Renal cortical epithelial cell (primary cell): ENCODE measurements at places on chromosomes 12 and 14.
A peak's percentile ranks its signal among the peaks of the same experiment; 100 is the strongest.

DNA sequence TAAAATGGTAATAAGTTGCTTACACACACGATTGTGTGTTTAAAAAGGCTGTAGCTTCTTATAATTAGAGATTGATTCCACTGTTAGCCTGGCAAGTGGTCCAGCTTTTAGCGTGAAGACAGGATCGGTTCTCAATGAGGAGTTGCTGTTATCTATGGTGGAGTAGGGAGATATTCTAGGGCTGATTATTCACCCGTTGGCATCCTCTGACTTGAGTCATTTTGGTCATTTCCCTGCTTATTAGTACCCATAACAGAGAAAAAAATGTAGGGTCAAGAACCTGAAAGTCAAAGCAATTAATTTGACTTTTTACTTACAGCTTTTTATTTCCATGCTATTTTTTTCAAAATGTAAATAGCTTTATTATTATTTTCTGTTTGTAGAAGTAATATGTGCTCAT is 76.0 kb downstream of the KCNK13 start:
- DNase-seq: no peak

DNA sequence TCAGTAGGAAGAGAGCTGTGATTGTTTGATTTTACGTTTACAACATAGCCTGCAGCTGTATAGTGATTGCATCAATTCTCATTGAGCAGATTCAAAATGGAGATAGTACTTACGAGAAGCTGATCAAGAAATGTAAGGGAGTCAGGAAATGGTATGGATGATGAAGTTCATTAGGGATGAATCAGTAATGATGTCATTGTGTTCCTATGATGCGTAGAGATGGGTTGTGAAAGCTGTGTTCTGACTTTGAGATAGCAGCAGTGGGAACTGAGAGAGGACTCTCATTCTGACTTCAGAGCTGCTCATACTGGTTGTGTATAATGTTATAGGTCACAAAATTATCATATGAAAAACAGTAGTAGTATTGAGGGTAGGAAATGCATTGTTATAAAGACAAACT is 44.0 kb downstream of the TTLL5 start:
- DNase-seq: no peak

GRCh38 chr12:117567644-117568216 is 206.3 kb upstream of the NOS1 start:
- DNase-seq: peak; percentile 47

DNA sequence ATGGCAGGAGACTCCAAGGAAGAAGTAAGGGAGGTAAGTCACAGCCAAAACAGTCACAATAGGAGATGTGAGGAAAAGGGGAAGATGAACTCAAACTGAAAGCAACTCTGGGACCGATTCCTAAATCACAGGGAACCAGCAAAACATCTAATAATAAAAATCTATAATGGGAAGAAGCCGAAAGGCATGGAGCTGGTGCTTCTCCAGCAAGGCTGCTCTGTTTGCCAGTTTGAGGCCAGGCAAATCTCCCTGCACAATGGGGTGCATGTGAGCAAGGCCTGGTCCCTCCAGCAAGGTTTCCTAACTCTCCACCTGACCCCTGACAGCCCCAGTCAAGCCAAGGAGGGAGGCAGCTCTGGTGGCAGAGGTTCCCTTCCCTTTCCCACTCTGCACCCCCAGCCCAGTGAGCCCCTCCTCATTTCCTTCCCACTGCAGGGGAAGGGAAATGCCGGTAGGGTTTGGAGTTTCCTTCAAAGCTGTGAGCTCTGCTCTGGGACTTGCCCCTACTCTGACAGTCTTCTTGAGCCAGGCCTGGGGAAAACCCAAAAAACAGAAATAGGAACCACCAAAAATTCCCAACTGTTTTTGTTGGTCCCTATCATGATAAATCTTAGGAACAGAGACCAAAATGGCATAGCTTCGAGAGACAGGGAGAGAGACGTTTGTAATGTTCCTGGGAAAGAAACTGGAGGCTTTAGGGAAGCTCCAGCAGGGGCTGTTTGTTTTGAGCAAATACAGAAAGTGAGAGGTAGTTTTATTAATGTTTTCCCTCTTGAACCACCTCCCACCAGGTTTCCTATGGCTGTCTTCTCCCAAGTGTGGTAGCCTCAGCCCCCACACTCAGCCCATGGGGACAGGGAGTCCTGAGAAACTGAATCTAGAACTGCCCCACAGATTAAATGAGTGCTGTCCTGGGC is 34.6 kb downstream of the FMNL3 start:
- no peak for DNase-seq

- DNase-seq: no peak
These were observed 13.2 kb downstream of the FMNL3 start for GRCh38 chr12:49693931-49694444.

DNA sequence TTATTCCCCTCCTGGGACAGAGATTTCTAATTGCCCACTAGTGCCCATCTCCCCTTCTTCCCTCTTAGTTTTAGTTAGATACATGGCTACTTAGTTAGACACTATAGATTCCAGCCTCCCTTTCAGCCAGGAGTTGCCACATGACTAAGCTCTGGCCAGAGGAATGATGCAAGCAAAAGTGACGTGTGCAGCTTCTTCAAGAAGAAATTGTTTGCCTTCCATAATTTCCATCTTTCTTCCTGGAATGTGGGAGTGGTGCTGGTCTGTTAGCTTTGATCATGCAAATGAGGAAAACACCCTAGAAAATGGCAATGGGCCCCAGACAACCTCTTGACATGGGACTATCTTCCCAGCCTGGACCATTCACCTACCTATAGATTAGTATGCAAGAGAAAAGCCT is 21.4 kb downstream of the CCDC177 start:
- peak; percentile 48 for DNase-seq

DNA sequence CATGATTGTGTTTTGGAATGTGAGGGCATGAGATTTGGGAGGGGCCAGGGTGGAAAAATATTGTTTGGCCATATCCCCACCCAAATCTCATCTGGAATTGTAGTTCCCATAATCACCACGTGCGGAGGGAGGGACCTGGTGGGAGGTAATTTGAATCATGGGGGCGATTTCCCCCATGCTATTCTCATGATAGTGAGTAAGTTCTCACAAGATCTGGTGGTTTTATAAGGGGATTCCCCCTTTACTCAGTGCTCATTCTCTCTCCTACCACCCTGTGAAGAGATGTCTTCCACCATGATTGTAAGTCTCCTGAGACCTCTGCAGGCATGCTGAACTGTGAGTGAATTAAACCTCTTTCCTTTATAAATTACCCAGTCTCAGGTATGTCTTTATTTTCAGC is 15.7 kb downstream of the OR10P1 start:
- DNase-seq: peak; percentile 53

DNA sequence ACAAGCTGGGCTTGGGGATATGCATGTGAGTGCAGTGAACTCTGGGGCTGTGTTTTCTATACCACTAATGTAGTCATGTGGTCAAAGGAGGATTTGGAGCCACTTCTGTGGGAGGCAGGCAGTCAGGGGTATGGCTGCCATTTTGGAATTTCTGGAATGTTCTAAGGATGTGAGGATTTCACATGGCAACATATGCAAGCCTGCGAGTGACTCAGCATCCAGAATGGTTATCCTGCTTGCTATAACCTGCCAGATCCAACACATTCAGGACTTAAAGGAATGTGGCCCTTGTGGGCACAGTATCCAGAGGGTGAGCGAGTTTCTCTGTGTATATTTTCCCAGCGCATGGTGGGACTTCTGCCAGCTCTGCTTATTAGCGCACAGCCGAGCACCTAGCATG is 249.2 kb upstream of the PWP1 start:
- peak; percentile 95 for DNase-seq

DNA sequence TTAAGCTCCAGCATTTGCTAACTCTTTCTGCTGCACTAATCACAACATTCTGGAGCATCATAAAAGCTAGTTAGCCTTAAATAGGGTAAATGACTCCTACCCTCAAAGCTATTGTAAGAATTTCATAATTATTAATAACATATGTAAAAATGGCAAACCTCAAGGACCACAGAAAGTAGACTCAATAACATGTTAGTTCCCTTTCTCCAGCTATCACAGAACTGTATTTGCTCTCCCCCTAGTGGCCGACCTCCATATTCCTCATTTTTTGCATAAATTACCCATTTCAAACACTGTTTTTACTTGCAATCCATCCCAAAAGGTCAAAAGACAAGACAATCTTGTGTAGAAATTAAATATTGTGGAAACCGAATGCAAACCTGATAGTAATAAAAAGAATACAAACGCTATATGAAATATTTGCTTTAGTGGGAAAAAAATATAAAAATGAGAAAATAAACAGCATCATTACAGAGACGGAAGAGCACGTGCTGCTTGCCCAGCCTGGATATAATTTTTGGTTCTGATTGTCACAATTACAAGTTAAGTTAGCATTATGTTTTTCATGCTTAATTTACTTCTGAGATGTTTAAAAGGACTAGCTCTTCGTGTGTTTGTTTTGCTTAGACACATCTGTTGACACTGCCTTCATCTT is 97.9 kb downstream of the RERGL start:
- DNase-seq: peak; percentile 29

GRCh38 chr14:103839579-103839978 is 7.8 kb downstream of the PPP1R13B start:
- DNase-seq: no peak
